Tongue (tissue), 3 donors: ENCODE measurements at places on chromosomes 2 and 18. TPM values are rescaled to one million over a fixed set of nuclear protein-coding genes. Genes with fewer than 3 reads are reported as not detected.

DNA sequence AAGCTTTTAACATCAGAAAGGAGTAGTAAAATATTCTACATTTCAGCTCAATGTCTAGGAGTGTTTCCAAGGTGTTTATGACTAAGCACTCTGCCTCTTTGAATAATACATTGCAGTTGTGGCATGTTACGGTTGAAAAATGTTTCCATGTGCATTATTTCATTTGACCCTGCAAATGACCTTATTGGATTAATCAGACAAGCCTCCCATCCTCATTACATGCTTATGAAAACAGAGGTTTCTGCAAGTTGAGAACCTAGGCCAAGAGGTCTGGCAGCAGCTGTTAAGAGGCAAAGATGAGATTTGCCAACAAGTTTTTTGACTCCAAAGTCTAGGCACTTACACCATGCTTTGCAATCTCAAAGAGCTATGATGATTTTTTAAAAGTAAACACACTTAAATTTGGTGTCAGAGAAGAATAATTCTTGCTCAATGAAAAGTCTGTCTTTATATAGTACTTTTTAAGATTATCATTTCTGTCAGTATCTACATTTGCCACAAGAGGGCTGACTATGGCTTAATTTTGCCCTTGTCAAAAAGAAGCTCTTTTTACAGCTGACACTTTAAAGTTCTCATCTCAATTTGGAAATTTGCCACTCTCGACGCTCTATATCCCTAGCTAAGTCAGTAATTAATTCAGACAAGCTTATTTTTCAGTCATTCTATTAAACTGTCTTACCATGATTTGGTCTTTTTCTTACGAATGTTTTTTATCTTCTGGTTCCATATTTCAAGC, 260.6 kb downstream of the PAX3 start:
- DNase-seq = peak; percentile 30

The RGPD3 gene
- 1.1 TPM for total RNA-seq

The L3MBTL4 gene
- 6.5 TPM for total RNA-seq

DNA sequence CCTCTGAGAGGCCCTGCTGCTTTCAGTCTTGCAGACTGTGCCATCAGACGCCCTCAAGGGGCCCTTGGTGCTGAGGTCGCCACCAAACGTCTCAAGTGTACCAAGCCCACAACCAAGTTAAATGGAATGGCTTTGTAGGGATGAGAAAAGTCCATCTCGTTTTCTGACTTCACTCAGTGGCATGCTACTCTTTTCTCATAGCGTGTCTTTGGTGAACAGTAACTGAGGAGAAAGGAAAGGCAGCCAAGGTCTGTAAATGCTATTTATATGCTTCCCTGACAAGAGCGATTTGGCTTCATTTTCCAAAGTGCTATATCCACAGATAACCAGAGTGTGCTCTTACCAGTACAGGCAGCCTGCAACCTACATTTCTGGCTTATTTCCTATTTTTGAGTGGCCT, 123.0 kb downstream of the MTX2 start:
- no peak for DNase-seq

DNA sequence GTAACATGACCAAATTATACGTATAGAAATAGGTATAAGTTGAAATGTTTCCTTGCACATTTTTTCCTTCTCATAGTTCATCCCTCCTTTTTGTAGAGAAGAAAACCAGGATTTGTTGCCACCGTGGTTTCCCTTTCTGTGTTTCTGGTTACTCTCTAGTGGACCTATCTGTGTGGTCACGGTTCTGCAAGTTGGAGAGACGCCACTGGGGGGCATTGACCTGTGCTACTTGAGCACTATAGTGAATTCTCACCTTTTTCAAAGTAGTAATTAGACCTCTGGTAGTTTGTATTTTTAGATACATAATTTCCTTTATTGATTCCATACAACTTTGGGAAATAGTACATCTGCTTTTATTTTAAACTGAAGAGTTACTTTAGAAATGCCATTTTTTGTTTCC, 444.8 kb downstream of the PTPRM start:
- no peak for DNase-seq

The CHRND gene
- total RNA-seq = 34.2 TPM

DNA sequence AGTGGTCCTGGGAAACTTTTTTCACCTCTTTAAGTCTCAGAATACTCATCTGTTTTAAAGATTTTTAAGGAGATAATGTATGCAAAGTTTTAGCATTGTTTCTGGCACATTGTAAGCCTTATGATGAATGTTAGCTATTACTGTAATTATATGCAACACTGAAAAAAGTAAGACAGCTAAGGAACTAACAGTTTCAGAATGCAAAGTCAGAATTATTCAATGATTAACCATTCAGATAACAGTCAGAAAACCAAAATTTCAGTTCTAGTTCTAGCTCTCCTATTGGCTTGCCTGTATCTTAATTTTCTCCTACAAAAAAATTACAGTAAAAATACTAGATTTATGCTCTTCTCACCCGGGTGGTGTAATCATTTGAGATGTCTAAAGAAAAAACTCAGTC, 101.1 kb downstream of the SLC4A10 start:
- DNase-seq = no peak

The CCDC141 gene
- total RNA-seq = 39.1 TPM

DNA sequence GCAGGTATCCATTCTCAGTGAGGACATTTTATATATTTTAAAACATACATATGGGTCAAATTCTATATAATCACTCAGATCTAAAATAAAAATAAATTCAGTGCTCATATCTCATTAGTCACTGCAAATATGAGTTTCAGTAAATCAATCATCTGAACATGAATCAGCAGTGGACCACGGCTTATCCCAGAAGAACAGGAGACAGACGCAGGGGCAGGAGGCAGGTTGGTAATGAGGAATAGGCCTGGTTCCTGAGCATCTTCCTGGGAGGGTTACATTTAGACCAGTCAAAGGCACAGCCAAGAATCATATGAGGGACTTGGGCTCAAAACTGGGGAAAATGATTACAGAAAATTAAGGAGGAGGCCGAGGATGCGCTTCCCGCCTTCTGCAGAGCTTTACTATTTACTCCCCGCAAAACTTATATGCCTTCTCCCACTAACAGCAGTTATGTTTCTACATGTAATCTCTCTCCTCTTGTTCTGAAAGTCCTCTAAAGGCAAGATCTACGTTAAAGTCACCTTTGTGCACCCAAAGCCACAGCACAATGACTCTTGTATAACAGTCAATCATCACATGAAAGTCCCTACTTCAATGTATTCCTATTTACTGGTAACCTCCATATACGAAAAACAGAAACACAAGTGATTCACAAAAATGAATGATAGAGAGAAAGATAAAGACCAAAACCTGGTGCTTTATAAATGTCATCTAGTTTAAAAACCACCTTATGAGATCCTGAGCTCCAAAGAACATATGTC, 35.1 kb downstream of the SH3YL1 start:
- DNase-seq = no peak

DNA sequence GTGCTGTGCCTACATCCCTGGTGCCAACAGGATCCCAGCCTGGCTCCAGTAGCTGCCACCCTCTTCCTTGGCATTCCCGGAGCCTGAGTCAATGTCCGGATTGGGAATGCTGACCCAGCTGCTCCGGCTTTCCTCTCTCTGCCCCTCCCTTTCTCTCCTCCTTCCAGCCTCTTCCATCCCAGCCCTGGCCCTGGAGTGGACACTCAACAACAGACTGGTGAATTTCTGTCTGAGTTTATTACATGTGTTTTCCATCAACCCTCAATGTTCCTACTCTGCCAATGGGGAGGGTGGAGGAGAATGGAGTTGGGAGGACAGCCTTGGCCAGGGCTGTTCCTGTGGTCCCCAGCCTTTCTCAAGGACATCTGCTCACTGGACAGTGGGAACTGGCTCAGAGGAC, 917 bp upstream of the PRKAG3 start:
- peak; percentile 75 for DNase-seq

- no peak for DNase-seq
These were observed 60.9 kb upstream of the TMEM17 start for GRCh38 chr2:62566847-62567246.

- DNase-seq = peak; percentile 53
These were observed 36.4 kb downstream of the EMILIN2 start for GRCh38 chr18:2883076-2883735.

DNA sequence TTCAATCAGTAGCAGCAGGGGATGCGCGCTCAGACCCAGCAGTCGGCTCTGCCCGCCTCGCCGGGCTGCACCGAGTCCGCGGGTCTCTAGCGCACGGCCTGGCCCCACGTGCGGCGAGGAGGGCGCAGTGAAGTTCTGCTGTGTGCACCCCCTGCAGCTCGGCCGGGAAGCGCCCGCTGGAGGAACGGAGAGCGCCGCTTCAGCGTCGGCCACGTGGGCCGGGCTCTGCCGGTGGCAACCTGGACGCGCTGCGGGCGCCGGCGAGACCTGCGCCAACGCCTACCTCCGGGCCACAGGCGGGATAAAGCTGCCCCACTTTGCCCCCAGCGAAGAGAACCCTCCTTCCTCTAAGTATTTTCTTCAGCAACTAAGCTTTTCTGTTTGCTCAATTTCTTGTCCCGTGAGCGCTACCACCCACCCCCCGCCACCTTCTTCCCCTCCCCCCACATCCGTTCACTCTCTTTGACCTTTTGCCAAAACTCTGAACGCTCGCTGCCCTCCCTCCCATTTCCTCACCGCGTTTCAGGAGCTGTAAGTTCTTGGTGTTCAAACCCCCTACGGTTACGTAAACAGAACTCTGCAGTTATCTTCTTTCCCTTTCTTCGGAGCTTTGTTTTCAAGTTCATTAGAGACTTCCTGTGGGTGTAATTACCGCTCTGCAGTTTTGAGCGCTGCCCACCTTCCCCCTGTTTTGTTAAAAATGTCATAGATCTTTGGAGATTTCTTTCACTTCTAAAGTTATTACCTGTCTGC, 42.6 kb upstream of the EDAR start:
- peak; percentile 38 for DNase-seq

The ONECUT2 gene
- total RNA-seq = under 0.01 TPM

GRCh38 chr2:96819128-96819875, 3.2 kb downstream of the CNNM3 start:
- no peak for DNase-seq
